ENCODE measurements at places on chromosomes 16 and 17.

DNA sequence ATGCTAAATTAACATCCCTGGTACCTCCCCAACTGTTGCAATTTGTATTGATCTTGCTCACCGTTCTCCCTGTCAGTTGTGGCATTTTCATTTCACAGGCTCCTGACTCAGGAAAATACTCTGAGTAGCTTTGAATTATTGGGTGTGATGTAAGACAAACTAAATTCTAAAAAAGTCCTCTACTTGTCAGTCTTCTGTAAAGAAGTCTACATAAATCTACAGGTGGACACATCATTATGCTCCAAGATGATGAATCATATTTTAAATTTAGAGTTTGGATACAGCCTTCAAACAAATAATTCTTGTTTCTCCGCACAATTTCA is 47.2 kb downstream of the MARCHF10 start:
- H3K27me3 ChIP-seq = peaks cover 11% of the 10 kb centered on the region
- no peaks in the 10 kb centered on the region for H3K36me3 ChIP-seq
- no peaks in the 10 kb centered on the region for H3K4me1 ChIP-seq
- H3K4me3 ChIP-seq = no peak overlapping the region
- H3K27ac ChIP-seq = no peak overlapping the region

DNA sequence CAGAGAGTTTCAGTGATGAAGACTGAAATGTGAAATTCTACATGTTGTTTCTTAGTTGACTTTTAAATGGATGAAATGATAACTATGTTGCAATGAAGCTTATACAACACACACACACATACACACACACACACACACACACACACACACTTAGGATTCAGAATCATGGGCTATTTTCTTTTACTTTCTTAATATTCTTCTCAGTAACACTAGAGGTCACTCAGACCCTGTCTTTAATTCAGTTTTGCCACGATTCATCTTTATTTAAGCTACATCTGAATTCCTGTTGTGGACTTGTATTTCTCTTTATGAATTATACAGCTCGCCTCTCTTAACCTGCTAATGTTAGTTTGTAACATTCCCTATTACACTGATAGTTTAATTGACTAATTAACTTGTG is 109.6 kb upstream of the GOT2 start:
- no peak overlapping the region for H3K27ac ChIP-seq
- H3K27me3 ChIP-seq = no peaks in the 10 kb centered on the region
- no peak overlapping the region for H3K4me3 ChIP-seq
- no peaks in the 10 kb centered on the region for H3K36me3 ChIP-seq
- no peak for ATAC-seq

GRCh38 chr17:28973425-28973824 is 22.1 kb upstream of the PHF12 start:
- H3K36me3 ChIP-seq = no peaks in the 10 kb centered on the region
- H3K27me3 ChIP-seq = peaks cover 20% of the 10 kb centered on the region
- no peak overlapping the region for H3K4me3 ChIP-seq

- H3K4me1 ChIP-seq = no peaks in the 10 kb centered on the region
- no peak overlapping the region for H3K27ac ChIP-seq
- H3K36me3 ChIP-seq = no peaks in the 10 kb centered on the region
- H3K27me3 ChIP-seq = no peaks in the 10 kb centered on the region
- H3K4me3 ChIP-seq = no peak overlapping the region
- no peak for ATAC-seq
Observed at GRCh38 chr17:56222255-56222654, 69.0 kb downstream of the ANKFN1 start.

DNA sequence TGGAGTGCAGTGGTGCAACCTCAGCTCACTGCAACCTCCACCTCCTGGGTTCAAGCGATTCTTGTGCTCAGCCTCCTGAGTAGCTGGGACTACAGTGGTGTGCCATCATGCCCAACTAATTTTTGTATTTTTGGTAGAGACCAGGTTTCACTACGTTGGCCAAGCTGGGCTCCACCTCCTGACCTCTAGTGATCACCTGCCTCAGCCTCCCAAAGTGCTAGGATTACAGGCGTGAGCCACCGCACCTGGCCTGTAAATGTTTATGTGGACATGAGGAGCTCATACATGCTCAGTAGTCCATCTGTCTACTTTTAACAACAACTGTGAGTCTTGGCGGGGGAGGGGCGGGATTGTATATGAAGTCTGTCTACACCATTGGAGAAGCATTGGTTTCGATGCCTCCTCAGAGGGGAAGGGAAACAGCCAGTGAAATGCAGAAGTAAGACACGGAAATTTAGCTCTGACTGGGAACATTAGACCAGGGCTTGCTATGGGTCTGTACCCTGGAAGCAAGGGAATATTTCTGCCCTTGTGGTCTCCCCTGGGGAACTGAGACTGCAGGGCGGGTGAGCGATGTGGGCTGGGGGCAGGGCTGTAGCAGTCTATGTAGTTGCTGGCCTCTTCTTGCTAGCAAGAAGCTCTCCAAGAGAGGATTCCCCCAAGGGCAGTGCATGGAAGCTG is 9.3 kb downstream of the NUBP1 start:
- peaks cover 58% of the 10 kb centered on the region for H3K4me1 ChIP-seq
- peak; percentile 93 for ATAC-seq
- peaks cover 64% of the 10 kb centered on the region for H3K36me3 ChIP-seq
- H3K27ac ChIP-seq = peak overlapping the region; percentile 83
- H3K4me3 ChIP-seq = peak overlapping the region; percentile 42

DNA sequence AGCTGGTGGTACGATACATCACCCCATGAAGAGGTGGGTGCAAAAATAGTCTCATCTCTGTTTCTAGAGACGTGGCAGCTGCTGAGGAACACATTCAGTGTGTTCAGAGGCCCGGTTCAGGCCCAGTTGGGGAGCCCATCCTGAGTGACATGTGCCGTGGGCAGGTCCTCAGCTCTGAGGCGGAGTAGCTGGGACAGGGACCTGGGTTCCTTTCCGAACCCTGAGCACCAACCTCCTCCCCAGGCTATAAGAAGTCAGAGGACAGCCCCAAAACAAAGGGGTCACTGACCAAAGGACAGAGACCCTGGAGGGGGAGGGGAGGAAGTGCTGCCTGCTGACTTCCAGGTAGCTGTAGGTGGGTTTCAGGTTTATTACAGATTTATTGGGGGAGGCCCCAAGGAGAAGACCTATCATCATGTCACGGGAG is 5.1 kb downstream of the LDHD start:
- ATAC-seq = peak; percentile 22
- H3K36me3 ChIP-seq = no peaks in the 10 kb centered on the region
- H3K27ac ChIP-seq = peak overlapping the region; percentile 16
- H3K4me3 ChIP-seq = no peak overlapping the region
- H3K27me3 ChIP-seq = peaks cover 74% of the 10 kb centered on the region

DNA sequence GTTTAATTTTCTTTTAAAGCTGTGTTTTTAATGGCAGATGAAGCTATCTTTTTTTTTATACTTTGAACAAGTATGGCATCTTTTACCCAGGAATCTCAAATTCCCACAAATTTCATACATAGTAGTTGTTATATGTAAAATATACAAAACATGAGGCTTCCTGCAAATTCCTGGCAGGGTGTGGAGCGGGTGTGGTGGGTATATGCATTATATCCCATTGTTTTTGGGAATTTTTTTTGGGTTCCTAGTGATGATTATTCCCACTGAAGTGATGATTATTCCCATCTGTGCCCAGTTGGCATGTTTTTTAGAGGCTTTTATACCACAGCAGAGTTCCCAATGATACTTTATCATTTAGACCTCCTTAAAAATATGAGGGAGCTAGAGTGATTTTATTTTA is 320.4 kb downstream of the ZFHX3 start:
- H3K4me1 ChIP-seq = no peaks in the 10 kb centered on the region
- ATAC-seq = no peak
- no peaks in the 10 kb centered on the region for H3K27me3 ChIP-seq
- H3K4me3 ChIP-seq = no peak overlapping the region

DNA sequence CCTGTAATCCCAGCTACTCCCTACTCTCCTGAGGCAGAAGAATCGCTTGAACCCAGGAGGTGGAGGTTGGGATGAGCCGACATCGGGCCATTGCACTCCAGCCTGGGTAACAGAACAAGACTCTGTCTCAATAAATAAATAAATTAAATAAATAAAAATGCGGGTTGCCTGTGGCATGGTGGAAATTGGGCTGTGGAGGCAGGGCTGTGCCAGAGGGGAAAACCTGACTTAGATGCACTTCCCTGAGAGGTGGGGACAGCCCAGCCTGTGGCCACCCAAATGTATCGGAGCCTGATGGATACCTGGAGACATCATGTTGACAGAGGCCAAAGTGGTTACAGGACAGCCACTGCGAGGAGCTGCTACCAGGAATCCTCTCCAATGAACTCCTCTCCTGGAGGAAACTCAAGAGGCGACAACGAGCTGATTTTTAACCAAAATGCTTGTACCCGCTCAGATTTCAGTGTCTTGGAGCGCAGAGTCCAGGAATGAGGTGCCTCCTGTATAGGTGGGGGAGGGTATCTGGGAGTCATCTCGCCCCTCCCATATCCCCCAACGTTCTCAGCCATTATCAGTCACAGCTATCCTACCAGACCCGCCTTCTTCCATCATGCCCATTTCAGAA is 32.3 kb downstream of the DDX19A start:
- no peaks in the 10 kb centered on the region for H3K27me3 ChIP-seq
- peaks cover 13% of the 10 kb centered on the region for H3K4me1 ChIP-seq
- H3K27ac ChIP-seq = no peak overlapping the region

- H3K27ac ChIP-seq = no peak overlapping the region
- peaks cover 45% of the 10 kb centered on the region for H3K27me3 ChIP-seq
- no peaks in the 10 kb centered on the region for H3K36me3 ChIP-seq
- H3K4me1 ChIP-seq = no peaks in the 10 kb centered on the region
- no peak for ATAC-seq
Observed at GRCh38 chr17:66990047-66990446, 25.5 kb downstream of the CACNG4 start.

DNA sequence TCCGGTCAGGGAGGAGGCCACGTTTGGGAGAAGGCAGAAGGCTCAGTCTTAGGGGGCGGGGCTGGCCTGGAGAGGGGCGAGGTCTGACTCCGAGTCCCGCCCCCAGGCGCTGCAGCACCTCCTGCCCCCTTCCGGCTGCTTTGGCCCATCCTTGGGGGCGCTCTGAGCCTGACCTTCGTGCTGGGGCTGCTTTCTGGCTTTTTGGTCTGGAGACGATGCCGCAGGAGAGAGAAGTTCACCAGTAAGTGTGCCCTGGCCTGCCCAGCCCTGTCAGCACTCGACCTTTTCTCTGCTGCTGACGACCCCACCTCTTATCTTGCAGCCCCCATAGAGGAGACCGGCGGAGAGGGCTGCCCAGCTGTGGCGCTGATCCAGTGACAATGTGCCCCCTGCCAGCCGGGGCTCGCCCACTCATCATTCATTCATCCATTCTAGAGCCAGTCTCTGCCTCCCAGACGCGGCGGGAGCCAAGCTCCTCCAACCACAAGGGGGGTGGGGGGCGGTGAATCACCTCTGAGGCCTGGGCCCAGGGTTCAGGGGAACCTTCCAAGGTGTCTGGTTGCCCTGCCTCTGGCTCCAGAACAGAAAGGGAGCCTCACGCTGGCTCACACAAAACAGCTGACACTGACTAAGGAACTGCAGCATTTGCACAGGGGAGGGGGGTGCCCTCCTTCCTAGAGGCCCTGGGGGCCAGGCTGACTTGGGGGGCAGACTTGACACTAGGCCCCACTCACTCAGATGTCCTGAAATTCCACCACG is 1.5 kb downstream of the TNFRSF12A start:
- peaks cover 22% of the 10 kb centered on the region for H3K27me3 ChIP-seq
- peaks cover 67% of the 10 kb centered on the region for H3K4me1 ChIP-seq
- H3K27ac ChIP-seq = peak overlapping the region; percentile 83
- H3K4me3 ChIP-seq = peak overlapping the region; percentile 81

Measured in stimulated activated memory B cell treated with anti-CD40 and anti-IgM and Interleukin-4, amounts not matched to agents 10 μg/mL and 1 μg/mL and 100 μg/mL, for 72 hours (primary cell).